ENCODE measurements at places on chromosomes 12 and 14.

GRCh38 chr14:60206837-60207533, 41.8 kb upstream of the DHRS7 start:
- DNase-seq: no peak

- no peak for DNase-seq
Observed at GRCh38 chr12:20631711-20632110, 63.4 kb upstream of the SLCO1C1 start.

DNA sequence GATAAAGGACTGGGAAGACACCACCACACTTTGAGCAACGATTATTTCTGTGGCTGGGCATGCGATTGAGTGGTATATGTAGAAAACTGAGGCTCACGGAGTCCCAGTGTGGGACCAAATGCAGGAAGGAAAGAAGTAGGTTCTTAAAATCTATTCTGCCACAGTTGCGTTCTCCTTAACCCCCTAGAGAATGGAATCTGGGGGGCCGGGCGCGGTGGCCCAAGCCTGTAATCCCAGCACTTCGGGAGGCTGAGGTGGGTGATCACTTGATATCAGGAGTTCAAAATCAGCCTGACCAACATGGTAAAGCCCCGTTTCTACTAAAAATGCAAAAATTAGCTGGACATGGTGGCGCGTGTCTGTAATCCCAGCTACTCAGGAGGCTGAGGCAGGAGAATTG, 29.9 kb upstream of the CORO1C start:
- DNase-seq: no peak

- DNase-seq: peak; percentile 38
Observed at GRCh38 chr12:19529951-19530636, 90.8 kb downstream of the AEBP2 start.

DNA sequence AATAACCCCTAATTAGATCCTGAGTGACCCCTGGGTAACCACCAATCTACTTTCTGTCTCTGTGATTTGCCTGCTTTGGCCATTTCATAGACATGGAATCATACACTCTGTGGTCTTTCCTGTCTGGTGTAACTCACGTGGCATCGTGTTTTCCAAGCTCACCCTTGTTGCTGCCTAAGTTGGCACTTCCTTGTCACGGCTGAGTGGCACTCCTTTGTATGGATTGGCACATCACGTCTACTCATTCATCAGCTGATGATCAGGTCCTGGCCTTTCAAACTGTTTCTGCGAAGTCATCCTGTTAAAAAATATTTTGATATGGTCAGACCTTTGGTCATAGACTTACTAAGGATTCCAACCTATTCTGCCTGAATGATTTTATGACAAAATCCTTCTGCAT, 87.7 kb downstream of the GLT1D1 start:
- no peak for DNase-seq

DNA sequence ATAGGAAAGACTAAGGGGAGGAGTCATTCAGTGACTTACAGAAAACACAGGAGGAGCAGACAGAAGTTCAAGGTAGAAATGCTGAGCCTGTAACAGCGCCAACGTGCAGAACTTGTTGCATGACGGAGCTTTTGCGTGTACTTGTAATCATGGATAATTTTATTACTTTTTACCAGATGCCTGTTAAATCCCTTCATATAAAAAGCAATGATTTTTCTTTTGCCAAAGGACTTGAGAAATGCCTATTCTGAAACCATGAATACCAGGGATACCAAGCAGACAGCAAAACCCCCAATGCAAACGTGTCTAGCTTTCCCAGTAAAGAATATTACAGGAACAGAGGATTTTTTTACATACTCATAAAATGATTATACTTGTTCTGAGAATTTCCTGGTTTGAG, 163.6 kb upstream of the GSC start:
- DNase-seq: no peak

GRCh38 chr14:73591690-73592449, at the start of gene ACOT4:
ACOT4 (plus strand) TSS chr14:73591873; CDS start chr14:73591960, 87 bp downstream.
- peak; percentile 47 for DNase-seq

- DNase-seq: no peak
Observed at GRCh38 chr12:38614171-38614570, 291.2 kb downstream of the CPNE8 start.

DNA sequence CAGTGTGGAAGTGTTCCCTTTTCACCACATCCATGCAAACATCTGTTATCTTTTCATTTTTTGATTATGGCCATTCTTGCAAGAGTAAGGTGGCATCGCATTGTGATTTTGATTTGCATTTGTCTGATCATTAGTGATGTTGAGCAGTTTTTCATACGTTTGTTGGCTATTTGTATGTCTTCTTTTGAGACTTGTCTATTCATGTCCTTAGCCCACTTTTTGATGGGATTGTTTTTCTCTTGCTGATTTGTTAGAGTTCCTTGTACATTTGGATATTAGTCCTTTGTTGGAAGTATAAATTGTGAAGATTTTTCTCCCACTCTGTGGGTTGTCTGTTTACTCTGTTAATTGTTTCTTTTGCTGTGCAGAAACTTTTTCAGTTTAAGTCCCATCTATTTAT, 244.5 kb upstream of the PRICKLE1 start:
- DNase-seq: no peak

- DNase-seq: no peak
Observed at GRCh38 chr12:23666866-23667265, 282.6 kb downstream of the SOX5 start.

DNA sequence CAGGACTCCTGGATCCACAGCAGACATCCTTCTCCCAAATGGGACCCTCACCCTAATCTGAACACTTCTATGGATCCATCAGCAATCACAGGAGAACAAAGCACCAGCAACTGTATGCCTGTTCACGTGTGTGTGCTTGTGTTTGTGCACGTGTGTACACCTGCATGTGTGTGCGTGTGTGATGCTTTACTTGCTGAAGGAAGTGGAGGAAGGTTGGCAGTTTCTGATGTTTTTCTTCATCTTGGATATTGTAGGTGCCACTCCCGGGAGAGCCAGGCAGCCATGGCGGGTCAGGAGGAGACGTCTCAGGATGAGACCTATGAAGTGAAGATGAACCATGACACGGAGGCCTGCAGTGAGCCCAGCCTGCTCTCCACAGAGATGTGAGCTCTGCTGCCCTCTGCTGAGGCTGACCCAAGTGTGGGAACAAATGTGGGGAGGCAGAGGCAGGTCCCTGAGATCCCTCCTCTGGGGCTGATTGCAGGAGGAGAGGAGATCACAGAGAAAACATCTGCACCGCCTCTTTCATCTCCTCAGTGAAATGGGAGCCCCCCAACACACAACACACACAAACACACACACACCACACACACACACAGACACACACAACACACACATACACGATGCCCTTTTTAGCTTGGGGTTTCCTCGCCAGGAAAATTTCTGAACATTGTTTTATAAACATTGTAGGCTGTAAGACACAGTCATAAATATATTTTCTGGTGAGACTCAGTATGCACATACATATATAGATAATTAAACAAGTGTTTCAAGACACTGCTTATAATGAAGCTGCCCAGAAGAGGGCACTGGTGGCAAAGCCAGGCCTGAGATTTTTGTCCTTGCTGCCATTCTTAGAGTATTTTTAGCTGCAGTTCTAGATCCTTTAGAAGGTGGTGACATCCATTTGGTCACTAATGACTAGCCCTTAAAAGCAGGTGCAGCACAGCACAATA, 112.2 kb upstream of the FKBP4 start:
- DNase-seq: peak; percentile 63

- DNase-seq: no peak
Observed at GRCh38 chr14:95498622-95499353, 17.7 kb downstream of the SYNE3 start.

GRCh38 chr12:58844161-58844560, 76.1 kb downstream of the LRIG3 start:
- no peak for DNase-seq

DNA sequence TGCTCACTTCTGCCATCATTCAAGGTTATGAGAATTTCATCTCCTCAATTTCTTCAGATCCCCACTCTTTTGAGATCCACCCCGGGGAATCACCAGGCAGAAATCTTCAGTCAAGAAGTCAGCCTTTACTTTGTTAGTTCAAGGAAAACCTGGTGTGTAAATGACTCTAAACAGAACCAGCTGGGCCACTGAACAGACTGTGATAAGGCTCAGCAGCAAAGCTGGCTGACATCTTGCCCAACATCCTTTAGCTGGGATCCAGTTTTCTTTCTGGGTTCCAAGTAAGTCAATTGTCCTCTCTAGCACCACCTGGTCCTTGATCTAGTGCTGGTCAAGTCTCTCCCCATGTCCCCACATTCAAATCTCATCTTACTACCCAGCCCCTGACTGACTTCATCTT, 11.6 kb downstream of the CLMN start:
- DNase-seq: no peak

DNA sequence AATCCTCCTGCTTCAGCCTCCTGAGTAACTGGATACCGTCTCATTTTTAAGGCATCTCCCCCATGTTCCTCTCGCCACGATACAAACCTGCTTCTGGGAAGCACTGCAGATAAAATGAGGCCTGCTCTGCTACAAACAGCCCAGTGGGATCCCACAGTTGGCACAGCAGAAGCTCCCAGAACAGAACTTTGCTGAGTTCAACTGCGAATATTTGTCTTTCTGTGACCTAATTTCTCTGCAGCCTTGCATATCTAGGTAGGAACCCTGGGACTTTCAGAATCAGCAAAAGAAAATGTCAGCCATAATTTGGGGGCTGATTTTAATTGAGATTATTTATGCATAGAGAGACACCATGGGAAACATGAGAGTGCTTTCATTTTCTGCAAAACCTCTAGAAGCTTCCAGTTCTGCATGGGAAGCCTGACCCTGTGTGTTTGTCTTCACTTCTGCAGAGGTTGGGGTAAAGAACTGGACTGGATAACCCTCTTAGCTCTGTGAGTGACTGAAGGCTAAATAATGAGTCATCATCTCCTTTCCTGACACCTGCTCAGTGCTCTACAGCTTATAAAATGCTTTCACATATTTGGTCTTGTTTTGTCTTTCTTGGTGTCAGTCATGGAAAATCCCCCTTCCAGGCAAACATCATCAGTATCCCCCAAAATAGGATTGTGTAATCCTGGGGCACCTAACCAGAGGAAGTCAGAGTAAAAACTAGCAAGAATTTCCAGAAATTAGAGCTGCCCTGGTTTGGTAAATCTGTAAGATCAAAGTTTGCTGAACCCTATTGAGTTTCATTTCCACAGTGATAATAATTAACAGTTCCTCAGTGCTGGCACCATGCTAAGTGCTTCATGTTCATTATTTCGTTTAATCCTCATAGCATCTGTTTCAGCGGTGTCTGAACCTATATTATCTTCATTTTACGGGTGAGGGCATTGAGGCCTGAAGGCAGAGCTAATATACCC, 185.8 kb downstream of the SLC15A4 start:
- peak; percentile 10 for DNase-seq

Measured in kidney (tissue), 22 donors.